Naive thymus-derived CD8-positive, alpha-beta T cell (primary cell): ENCODE measurements at places on chromosomes 3 and 15. TPM values are rescaled to one million over a fixed set of nuclear protein-coding genes. Genes with fewer than 3 reads are reported as not detected.

The CFAP20DC gene
- 0.13 TPM for total RNA-seq

- no peak for DNase-seq
These were observed 48.5 kb downstream of the CMTM6 start for GRCh38 chr3:32454111-32454510.

DNA sequence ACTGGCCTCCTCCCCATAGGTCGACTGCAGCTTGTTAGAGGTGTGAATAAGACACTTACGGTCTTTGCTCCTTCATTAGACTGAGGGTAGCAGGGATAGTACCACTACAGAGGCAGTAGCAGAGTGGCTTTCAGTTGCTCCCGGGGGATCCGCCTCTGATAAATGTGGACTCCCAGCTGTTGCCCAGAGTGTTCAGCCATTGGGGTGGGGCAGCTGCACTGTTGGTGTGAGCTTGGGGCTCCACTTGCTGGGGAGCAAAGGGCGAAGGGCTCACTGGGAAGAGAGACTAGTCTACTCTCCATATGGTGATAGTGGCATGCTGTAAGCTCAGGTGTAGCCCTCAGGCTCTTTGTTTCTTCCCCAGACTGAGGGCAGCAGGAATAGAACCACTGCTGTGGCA is 239.1 kb downstream of the LRRN1 start:
- no peak for DNase-seq

GRCh38 chr3:177781686-177782161 is 584.4 kb upstream of the TBL1XR1 start:
- DNase-seq = no peak

DNA sequence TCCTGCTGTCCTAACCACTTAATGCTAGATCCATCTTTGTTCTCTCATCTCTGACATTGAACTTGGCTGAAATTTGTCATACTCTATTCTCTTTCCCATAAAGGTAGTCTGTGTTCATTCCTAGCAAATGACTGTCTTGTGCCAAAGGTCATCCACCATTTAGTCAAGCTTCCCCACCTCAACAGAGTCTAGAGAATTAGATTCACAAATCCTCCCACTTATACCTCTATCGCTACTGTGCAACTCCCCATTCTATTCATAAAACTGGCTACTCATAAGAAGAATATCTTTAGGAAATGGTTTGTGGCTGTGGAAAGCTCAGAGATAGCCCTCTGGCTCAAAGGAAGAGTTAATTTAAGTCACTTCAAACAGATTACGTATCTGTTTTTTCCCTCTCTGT is 59.7 kb upstream of the MBNL1 start:
- DNase-seq = no peak

The HIGD1A gene
- total RNA-seq = 26.5 TPM

- DNase-seq = no peak
These were observed at the start of the genes DUOX2 and DUOXA2 for GRCh38 chr15:45114076-45114750. Gene DUOX2 (minus strand): TSS chr15:45114172. CDS start chr15:45113411, 761 bp downstream. Gene DUOXA2 (plus strand): TSS chr15:45114326. CDS start chr15:45114606, 280 bp downstream.

GRCh38 chr3:32095431-32095830 is 11.0 kb upstream of the GPD1L start:
- no peak for DNase-seq

- no peak for DNase-seq
These were observed 29.8 kb downstream of the HGD start for GRCh38 chr3:120652281-120652680.

DNA sequence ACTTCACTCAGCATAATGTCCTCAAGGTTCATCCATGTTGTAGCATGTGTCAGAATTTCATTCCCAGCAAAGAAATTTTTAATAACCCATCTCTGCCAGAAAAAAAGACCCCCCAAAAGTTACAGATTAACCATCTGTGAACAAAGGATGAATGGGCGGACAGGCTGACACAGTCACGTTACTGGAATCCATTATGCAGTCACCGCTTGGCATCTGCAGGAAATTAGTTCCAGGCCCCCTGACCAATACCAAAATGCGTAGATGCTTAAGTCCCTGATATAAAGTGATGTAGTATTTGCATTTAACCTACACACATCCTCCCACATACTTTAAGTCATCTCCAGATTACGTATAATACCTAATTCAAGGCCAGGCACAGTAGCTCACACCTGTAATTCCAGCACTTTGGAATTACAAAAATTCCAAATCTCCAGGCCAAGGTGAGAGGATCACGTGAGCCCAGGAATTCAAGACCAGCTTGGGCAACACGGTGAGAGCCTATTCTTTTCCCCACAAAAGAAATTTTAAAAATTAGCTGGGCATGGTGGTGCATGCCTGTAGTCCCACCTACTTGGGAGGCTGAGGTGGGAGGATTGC is 1.5 kb upstream of the SLC12A8 start:
- no peak for DNase-seq

The SI gene
- total RNA-seq = not detected

The ACP3 gene
- total RNA-seq = not detected

DNA sequence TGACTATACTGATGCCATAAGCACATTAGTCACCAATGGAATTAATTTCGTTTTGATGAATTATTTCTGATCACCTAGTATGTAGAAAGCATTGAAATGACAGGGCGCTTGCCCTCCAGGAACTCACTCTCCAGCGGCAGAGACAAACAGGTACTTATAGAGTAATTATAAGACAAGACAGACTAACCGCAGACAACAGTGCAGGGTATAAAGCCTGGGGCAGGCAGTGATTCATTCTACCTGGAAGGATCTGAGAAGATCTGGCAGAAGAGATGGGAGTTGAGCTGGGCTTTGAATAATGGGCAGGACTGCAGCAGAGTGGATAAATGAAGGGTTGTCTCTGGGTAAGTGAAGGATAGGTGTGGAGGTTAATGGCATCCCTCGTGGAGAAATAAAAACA is 331.8 kb downstream of the FGF12 start:
- DNase-seq = no peak

GRCh38 chr15:96410175-96411055 is 79.9 kb downstream of the NR2F2 start:
- DNase-seq = no peak

DNA sequence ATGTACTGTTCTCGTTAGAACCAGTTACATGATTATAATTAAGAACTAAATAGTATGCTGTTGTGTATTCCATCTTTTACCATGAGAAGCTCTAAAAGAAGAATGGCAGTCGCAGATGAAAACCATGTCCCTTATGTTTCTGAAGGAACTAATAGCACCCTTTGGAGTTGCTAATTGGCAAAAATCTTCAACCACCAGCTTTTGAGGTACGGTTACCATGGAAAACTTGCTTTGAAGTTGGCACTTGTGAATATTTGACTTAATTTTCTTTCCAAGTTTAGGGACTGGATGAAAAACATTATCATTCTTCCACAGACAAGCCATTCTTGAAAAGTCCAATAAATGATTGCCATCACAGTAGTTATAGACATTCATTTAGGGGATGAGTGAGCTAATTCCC is 666.6 kb upstream of the ROBO1 start:
- DNase-seq = no peak

The HSPBAP1 gene
- 23.7 TPM for total RNA-seq

DNA sequence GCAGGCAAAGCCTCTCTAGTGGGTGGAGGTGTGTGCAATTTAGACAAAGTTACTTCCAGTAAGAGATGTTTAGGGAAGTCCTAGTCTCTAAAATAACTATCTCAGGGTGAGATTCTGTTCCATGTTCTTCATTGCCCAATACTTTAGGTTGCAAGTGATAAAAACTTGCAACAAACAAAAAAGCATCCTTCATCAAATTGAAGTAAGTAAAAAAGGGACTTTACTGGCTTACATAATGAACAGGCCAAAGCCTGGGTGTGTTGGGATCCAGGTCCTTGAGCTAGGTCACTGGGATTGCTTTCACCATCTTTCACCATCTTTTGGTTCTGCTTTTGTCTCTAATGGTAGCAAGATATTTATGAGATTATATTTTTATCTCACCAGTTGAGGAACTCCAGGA is 38.3 kb downstream of the CX3CR1 start:
- no peak for DNase-seq

The SPESP1 gene
- 0.69 TPM for total RNA-seq

The MDFIC2 gene
- not detected for total RNA-seq
